ENCODE measurements at places on chromosomes 5 and 9.

- no peak for DNase-seq
Observed at GRCh38 chr5:83306572-83307241, 164.8 kb upstream of the VCAN start.

DNA sequence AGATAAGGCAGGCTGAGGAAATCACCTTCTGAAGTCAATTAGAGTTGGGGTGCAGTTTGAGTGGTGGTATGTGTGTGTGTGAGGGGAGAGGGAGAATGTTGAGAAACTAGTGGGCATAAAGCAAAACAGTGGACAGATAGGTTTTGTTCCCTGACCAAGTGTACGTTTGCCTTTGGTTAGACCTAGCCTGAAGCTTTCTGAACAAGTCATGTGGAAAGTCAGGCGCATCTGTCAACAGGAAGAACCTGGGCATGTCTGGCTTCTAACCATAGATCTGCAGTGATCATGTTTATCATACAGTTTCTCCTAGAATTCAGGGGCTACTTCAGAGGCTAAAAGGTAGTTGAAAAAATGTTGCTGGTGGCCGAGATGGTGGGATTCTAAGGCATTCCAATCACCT, 143.2 kb upstream of the PCA3 start:
- DNase-seq = no peak

DNA sequence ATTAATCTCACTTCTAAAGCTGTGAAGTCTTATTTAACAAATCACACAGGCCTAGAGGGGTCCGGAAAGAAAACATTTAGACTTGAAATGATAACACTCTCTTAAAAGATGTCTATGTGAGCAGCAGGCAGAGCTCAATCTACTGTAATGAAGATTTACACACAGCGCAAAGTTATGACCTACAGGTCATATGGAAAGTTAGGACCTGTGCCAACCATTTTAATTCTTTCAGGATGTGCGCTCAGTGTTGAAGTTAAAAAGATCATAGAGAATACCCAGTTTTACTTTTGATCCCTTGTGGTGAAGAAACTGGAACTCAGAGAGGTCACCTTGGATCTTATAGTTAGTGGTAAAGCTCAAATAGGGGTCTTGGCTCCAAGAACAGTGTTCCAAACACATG, 3.1 kb upstream of the CREBRF start:
- DNase-seq = no peak

GRCh38 chr9:120416781-120417427, 163.1 kb downstream of the CDK5RAP2 start:
- DNase-seq = no peak

DNA sequence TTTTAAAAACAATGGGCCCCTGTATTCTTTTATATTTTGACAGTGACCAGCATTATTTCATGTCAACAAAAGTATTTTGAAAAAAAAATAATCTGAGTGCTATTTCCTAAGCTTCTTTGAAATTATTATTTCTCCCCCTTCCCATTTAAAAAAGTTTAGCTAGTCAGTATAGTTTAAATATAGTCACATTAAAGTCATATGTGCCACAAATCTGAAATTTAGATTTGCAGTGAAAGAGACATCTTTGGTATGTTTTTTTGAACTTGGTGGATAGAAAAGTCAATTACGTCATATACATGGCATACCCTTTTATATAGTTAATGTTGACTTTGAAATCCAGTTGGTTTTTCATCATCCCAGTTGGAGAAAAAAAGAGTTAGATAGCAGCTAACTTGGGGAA, 297.0 kb downstream of the CCDC171 start:
- no peak for DNase-seq

GRCh38 chr5:60538955-60539866, 160.8 kb downstream of the DEPDC1B start:
- peak; percentile 6 for DNase-seq

DNA sequence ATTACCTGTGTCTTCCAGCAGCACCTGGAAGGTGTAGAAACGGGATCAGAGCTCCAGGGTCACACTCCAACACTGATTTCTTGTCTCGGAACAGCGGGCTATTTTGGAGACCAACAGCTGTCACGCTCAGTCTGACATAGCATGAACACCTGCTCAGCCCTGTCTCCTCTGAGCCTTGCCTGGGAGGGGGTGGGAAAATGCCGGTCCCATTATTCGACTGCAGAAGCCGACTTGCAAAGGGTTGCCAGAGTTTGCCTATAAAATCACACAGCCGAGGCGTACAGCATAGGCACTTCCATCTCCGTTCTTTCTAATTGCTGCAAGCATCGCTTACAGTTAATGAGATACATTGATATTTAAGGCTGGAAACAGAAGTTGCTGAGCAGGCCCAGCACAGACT, 300.8 kb upstream of the MSX2 start:
- no peak for DNase-seq

DNA sequence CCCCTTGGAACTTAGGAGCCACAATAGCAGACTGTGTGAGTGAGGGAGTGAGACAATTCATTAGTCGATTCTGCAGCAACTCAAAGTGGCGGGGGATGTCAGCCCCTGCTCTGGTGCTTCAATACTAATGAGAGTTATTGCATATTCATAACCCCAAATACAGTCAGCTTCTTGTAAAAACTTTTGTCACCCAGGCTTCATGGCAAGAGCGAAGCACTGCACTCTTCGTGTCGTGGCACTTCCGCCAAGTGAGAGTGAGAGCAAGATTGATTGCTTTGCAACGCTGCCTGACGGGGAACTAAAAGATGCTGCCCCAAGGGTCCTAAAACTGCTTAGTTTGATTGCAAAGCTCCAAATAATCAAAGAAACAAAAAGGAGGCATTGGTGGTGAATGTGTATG, 150.9 kb downstream of the NR2F1-AS1 start:
- DNase-seq = no peak

GRCh38 chr5:92019376-92019990, 636.4 kb upstream of the ARRDC3 start:
- no peak for DNase-seq

DNA sequence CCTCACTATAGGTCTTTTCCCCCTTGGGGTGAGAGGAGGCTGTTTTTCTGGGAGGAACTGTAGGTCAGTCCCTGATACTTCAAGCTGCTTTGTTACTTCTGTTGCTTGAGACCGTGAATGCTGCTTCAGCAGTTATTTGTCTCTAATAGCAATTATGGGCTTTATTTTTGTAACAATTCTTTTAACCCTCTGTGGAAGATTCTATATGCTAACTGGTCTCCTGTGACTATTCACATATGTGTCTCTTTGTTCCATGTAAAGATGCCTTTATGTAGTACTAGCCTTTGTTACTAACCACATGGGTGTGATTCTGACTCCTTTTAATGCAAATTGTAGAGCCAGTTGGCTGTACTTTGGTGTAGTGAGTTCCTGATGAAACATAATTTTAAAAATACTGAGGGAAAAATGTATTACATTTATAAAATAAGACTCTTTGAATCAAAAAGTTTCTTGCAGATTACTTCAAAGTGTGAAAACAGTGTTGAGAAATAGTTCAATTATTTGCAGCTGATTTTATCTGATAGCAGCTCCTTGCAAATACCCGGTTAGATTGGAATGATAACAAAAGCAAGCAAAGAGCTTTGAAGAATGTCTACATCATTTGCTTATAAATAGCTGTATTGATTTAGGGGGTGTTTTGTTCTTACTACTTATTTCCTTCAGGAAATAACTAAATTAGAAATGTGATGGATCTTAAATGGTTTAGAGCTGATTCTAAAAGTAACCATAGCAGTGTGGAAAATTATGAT, 46.6 kb downstream of the ANGPTL2 start:
- DNase-seq = no peak

DNA sequence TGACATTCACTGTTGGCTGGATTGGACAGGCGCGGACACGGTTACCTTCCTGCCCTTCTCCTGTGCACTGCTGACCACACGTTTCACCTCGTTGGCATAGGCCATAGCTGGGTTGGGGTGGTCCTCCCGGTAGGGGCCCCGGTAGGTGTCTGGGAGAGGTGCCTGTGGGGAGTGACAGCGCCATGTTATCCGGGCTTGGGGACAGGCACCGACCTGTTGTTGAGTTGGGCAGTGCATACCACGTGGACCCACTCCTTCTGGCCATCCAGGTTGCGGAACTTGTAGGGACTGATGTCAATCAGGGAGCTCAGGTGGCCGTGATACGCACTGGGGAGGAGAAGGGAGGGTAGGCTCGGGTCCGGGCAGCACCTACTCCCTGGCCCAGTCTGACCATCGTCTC, 8.2 kb downstream of the PHYKPL start:
- DNase-seq = no peak

- DNase-seq = peak; percentile 83
Observed at GRCh38 chr5:177446200-177447065, at the start of gene PRR7. Gene PRR7 (plus strand): TSS chr5:177446814. CDS start chr5:177455068, 8,254 bp downstream.

- DNase-seq = no peak
Observed at GRCh38 chr5:136087961-136088871, 44.4 kb upstream of the SMAD5 start.

GRCh38 chr5:56641635-56642260, 173.6 kb upstream of the MAP3K1 start:
- DNase-seq = no peak

GRCh38 chr5:130166839-130167490, 262.7 kb downstream of the CHSY3 start:
- no peak for DNase-seq

DNA sequence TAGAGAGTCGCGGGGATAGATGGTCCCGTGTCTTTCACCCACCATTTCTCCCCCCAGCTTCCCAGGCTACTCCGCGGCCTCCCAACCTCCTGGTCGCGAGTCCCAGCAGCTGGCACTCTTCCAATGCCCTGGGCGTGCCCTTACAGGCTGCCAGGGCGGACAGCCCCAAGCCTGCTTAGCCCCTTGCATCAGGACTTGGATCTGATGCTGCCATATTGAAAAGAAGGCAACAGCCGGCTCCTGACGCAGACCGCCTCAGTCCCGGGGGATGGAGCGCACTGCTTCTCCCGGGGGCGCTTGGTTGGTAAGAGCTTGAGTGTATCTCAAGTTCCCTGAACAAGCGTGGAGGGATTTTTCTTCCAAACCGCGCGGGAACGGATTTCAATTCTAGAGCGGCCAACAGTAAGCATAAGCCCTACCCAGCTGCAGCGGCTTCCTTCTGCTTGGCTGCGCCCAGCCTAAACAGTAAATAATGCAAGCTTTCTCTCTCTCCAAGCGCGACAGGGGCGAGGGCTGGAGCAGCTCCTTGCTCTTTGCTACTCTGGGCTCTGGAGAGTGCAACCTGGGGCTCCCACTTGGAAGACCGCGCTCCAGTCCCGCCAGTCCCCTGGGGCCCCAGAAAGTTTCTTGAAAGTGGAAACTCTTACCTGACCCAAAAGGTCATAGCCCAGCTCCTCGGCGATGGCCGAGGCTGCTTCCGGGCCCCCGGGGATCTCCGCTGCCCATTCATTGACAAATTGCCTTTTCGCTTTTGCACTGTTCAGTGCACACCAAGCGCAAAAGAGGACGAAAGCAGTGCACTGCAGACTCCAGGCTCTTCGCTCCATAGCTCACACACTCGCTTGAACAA, 607 bp downstream of the PCSK1 start:
- no peak for DNase-seq

- DNase-seq = no peak
Observed at GRCh38 chr5:169301386-169301934, 521 bp upstream of the SLIT3 start.

- no peak for DNase-seq
Observed at GRCh38 chr9:4111233-4112008, 188.4 kb downstream of the GLIS3 start.

DNA sequence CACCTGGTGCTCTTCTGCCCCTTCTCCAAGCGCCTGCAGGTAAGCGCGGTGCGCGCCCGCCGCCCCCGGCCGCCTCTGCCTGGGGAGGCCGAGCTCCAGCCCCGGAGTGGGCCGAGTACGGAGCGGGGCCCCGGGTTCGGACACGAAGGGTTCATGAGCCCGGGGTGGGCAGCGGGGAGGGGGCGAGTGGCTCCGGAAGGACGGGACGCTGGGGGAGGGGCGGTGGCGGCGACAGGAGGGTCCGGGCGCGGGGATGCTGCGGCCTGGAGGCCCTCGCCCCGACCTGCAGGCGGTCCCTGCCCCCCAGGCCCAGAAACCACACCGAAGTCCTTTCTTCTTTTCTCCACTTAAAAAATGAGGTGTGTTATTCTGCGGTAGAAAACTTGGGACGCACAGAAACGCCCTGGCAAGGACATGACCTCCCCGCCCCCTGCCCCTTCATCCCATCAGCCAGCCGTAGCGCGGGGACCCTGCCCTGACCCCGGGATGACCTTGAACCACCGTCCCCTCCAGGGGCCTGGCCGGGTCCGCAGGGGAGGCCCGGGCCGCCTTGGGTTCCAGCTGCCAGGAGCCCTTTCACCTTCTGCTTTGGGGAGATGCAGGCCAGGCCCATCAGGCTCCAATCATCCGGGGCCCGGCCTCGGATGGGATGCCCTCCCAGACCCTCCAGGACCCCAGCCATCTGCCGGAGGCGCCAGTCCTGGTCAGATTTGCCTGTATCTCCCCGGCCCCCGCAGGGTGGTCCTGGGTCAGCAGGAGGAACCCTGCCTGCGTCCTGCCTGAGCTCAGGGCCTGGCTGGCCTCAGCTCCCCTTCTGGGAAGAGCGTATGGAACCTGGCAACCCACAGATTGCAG, 545 bp downstream of the DIPK1B start:
- DNase-seq = no peak

- DNase-seq = no peak
Observed at GRCh38 chr5:135392256-135392655, 6.8 kb downstream of the MACROH2A1 start.

DNA sequence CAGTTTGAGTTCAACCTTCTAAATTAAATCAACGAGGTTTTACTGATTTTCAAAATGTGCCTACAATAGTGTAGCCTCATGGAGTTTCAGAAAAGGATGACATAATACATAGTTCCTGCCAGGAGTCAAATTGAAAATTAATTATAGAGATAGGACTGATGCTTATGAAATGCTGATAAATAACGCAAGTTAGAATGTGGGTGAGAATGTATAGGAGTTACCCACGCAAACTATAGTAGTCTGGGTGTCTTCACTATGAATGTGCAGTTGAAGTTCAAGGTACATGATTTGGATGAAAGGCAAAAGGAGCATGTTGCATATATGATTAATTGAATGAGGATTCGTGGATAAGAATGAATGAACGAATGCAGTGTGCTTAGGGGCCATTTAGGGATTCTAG, 95.7 kb downstream of the SV2C start:
- no peak for DNase-seq

DNA sequence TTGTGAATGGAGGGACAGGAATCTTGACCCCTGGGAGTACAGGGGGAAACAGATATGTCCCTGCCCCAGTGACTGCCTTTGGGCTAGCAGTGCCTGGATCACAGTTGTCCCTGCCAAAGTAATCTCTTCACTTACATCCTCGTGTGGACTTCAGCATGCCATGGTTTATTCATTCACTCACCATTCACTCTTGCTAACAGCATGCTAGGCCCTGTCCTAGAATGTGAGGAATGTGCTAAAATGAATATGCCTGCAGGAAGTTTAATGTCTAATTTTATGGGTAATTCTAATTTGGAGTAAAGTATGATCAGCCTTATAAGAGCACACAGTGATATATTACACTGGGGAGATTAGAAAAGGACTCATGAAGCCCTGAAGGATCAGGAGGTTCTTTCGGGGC, 63.0 kb downstream of the FAT2 start:
- DNase-seq = no peak

DNA sequence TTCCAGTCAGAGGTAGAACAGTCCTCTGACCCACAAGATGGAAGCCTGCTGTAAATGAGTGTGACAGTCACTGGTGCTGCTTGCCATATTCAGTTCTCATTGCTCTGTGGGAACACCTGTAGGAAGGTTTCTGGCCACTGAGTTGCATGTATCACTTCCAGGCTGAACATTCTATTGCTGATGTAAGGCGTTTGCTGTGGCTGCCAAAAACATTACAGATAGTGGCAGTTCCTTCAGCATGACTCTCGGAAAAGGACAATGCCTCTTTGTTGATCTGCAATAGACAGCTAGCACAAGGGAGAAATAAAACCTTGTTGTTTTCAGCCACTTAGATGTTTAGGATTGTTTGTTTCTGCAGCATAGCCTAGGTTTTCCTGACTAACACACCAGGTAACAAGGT, 217.2 kb downstream of the AGTPBP1 start:
- DNase-seq = no peak
